ENCODE measurements at places on chromosomes 12 and 14.

GRCh38 chr12:14714437-14714836, 18.0 kb upstream of the GUCY2C start:
- no peak for DNase-seq

- DNase-seq: no peak
These were observed 1.9 kb upstream of the KDM2B start for GRCh38 chr12:121582583-121583333.

GRCh38 chr14:52299692-52300278, 14.3 kb upstream of the PTGER2 start:
- DNase-seq: no peak

DNA sequence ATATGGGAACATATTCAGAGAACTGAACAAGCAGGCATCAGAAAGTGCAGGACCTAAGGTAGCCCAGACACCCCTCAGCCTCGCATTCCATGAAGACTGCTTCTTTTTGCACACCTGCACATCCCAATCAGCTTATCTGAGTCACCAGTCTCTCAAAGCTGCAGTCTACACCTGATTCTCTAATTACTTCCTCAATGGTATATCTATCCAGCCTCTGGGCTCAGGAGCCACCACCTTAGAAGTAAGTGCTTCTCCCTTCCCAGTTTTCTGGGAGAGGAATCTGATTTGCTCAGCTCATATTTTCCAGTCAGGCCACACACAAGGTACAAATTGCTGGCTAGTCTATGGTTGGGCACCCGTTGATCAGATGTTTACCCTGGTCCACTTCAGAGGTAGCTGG, 21.7 kb downstream of the TC2N start:
- no peak for DNase-seq

DNA sequence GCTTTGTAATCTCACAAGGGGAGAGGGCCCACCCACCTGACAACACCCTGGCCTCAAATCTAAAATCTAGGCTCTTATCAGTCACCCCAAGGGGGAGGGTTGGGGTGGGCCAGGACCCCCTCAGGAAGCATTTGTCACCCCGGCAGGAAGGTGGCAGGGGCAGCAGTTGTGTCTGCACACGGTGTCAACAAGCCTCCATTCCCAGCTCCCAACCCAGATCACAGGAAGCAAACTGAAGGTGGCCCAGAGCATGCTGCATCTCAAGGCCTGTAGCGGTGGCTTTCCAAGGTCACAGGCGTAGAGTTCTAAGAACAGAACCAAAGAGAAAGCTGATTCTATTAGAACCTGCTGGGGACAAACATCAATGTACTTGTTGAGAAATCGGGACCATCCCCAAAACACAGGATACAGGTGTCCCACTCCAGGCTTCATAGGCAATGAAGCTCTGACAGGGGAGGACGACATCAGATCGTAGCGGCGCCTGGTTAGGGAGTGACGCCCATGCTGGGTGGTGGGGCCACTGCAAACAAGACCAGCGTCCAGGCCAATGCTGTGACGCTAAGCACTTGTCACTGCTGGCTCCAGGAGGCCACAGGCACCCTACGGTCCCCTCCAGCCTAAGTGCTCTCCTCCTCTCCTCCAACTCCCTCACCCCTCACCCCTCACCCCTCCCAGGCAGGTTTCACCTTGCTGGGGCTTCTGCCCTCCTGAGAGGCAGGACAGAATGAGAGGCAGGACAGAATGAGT, 52.9 kb downstream of the CCDC88C start:
- DNase-seq: no peak

GRCh38 chr12:2687058-2687457, 107.7 kb upstream of the FKBP4 start:
- no peak for DNase-seq

GRCh38 chr12:57248934-57249742, 1.8 kb downstream of the STAC3 start:
- peak; percentile 80 for DNase-seq

DNA sequence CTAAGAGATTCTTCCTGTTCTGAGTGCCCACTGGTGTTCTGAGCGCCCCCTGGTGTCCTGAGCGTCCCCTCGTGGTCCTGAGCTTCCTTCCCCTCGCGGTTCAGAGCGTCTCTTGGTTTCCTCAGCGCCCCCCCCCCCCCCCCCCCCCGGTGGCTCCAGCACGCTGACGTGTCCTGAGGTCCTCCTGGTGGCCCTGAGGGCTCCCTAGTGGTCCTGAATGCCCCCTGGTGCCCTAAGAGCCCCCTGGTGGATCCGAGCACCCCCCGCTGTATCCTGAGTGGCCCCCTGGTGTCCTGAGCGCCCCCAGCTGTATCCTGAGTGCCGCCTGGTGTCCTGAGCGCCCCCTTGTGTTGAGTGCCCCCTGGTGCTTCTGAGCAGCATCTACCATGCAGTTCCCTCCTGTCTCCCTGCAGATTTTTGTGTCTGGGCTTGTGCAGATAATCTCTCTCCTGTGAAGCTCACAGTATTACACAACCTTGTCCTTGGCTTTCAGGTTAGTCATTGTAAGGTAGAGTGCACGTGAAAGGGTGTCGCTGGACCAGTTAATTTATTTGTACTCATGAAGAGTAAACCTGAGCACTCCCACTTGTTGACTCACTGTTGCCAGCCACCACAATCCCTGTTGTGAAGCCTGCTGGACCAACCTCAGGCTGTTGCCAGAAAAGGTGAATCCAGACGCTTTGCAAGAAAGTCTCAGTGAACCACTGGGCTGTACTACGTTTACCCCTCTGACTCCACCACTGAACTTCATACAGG, 1168.4 kb downstream of the TMEM121 start:
- DNase-seq: no peak

DNA sequence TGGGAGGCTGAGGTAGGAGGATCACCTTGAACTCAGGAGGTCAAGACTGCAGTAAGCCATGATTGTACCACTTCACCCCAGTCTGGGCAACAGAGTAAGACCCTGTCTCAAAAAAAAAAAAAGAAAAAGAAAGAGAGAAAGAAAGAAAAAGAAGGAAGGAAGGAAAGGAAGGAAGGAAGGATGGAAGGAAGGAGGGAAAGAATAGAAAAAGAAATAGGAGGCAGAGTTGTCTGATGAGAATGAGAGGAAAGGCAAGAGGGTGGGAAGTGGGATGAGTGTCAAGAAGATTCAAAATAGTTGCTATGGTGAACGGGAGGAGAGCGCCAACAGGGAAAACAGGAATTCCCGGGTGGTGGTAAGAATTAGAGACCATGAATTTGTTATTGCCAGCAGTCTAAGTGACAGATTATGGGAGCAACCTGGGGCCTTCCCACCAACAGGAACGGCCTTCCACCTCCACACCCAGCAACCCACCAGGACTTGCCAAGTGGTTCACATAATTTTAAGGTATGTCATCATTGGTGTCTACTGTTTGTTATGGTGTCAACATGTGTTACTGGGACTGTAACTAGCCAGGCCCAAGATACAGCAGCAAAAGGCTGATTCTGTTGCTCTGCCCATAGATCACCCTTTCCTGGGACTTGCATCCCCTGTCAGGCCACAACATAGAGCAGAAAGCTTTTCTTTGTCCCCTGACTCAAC, 36.1 kb upstream of the C12orf76 start:
- DNase-seq: no peak

GRCh38 chr14:98198385-98198784, 1073.6 kb downstream of the BCL11B start:
- DNase-seq: no peak

DNA sequence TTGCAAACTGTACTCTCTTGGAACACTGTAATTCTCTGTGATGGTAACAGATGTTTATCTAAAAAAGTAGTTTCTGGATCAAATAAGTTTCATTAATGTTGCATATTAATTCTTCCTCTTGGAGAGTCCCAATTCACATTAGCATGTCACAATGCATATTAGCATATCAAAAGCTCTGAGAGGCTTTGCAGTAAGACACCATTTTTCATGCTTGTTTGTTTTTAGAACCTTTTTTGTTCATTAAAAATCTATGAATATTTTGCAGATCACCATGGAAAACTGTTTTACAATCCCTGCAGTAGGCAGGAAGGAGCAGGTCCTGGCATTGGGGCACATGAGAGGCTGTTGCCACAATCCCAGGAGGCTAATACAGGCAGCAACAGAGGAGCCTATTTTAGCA, 180.7 kb downstream of the KCNH5 start:
- no peak for DNase-seq

DNA sequence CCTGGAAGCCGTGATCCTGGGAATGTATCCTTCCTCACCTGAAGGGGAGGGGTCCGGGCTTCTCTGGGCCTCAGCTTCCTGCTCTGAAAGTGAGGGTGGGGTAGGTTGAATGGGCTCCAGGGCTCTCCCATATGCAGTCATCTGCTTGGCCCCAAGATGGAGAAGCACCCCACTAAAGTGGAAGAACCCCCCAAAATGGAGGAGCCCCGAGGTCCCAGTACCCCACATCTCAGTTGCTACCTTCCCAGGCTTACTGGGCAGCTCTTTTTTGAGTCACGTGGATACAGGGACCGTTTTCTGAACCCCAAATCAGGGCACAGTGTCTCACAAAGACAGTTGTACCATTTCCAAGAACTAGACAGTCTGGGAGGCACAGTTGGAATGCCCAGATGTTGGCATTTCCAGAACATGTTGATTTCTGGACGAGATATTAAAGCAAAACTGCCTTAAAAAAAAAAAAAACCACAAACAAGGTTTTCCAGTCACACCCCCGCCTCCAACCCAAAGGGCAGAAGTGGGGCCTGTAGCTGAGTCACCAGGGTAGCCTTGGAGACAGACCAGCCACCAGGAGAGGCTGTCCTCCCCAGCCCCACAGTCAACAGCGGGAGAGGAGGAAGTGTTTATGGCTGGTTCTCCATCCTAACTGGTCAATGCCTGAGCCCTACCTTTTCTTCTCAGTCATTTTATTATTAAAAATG, 12.1 kb downstream of the VASH1 start:
- DNase-seq: peak; percentile 44

DNA sequence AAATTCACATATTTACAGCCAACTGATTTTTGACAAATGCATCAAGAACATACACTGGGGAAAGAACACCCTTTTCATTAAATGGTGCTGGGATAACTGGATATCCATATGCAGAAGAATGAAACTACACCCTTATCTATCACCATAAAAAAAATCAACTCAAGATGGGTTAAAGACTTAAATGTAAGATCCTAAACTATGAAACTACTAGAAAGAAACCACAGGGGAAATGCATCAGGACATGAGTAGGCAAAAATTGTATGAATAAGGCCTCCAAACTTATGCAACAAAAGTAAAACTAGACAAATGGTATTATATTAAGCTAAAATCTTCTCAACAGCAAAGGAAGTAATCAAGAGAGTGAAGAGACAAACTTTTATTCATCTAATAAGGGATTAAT, 242.6 kb downstream of the CPNE8 start:
- no peak for DNase-seq

DNA sequence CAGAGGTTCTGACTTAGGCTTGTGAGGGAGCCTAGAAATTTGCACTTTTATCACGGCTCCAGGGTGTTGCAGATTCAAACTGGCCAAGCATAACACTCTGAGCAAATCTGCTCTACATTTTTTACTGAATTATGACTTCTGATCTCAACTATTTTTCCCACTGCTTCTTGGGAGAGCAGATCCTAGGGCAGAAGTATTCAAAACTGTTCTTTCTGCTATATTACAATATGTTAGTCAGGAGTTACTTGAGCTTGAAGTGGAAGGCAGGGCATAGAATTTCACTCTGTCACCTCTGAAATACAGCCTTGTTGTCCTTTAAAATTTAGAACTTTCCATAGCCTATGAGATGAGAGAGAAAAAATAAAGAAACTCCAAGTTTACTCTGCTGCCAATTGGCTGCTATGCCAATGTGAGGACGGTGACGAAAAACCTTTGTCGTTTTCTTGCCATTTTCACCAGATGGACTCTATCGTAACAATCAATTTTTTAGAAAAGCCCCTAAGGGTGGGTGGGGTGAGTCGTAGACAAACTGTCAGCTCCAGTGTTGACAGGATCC, 16.4 kb upstream of the KERA start:
- no peak for DNase-seq

DNA sequence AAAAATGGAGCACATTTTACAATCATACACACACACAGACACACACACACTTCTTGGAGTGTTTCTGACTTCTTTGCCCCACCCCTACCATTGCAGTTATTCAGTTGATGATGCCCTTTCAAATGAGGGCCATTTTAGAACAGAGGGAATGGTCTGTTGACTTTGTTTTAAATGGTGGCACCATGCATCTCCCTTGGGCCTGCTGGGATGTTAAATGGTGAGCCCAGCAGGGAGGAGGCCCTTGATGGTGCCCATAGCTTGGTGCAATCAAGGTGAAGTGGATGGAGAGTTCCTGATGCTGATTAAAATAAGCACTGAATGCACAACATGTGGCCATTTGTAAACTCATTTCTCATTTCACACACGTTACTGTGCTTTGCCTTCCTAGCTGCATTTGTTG, 13.3 kb downstream of the C12orf75 start:
- no peak for DNase-seq

- DNase-seq: no peak
These were observed 114.8 kb downstream of the PLXNC1 start for GRCh38 chr12:94263011-94263811.

GRCh38 chr14:76904100-76904739, 78.0 kb downstream of the LRRC74A start:
- DNase-seq: no peak

DNA sequence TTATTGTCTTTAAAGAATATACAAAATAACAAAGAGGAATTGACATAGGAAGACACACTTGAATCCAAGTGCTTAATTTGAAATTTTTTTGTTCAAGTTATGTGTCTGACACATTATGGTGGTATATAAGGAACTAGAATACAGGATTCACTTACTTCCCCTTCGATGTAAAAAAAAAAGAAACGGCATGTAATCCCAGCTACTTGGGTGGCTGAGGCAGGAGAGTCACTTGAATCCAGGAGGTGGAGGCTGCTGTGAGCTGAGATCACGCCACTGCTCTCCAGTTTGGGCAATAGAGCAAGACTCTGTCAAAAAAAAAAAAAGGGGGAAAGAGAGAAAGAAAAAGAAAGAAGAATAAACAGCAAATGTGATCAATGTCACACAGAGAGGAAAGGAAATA, 8.9 kb downstream of the CLEC12A start:
- no peak for DNase-seq

- no peak for DNase-seq
These were observed 110.0 kb downstream of the EFCAB11 start for GRCh38 chr14:89844508-89844907.

GRCh38 chr14:104461676-104462449, 117.7 kb upstream of the C14orf180 start:
- no peak for DNase-seq

DNA sequence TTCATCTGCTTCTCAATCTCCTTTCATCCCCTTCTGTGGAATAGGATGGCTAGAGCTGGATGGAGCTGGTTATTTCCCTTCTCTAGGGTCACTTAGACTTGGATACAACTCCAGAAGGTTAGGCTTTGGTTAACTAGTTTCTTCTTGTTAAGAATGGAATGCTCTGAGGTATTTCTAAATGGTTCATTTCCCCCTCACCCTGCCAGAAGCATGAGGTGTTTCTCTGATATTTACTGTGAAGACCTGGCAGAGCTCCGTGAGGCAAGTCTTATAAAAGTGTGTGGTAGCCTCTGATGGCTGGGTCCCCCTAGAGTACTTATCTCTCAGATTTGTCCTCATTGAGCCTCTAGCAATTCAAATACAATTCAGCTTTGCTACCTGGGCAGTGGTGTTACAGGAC, 207.9 kb downstream of the SLC16A7 start:
- DNase-seq: no peak

All from CMK (cell line).